Fibroblast of skin of back (primary cell): ENCODE measurements at places on chromosomes 12 and 14.

- no peak for DNase-seq
These were observed 1133.2 kb upstream of the TMEM132C start for GRCh38 chr12:127133675-127134335.

- DNase-seq: no peak
These were observed 1.7 kb downstream of the RALGAPA1 start for GRCh38 chr14:35807131-35807961.

DNA sequence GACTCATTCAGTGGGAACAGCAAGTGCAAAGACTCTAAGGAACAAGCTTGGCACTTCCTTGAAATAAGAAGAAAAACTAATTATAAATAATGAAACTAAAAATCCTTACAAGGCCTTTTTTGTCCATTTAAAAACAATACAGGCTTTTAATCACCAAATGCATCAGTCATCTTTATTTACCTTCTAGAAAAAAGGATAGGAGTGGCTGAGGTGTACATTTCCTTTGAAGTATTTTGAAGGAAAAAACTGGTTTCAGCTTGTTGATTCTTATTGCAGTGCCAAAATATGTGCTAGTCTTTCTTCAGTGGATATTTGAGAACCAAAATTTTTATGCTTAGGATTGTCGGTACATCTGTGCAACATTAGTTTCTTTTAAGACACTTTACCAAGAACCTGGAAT, 29.8 kb downstream of the MED21 start:
- DNase-seq: no peak

- no peak for DNase-seq
These were observed 9.3 kb upstream of the OAS3 start for GRCh38 chr12:112928978-112929377.

GRCh38 chr12:120652656-120653435, 12.4 kb downstream of the CABP1 start:
- DNase-seq: no peak

GRCh38 chr12:1929241-1929984, 11.0 kb upstream of the CACNA2D4 start:
- DNase-seq: no peak

- no peak for DNase-seq
These were observed 42.1 kb upstream of the DICER1 start for GRCh38 chr14:95199298-95199983.

DNA sequence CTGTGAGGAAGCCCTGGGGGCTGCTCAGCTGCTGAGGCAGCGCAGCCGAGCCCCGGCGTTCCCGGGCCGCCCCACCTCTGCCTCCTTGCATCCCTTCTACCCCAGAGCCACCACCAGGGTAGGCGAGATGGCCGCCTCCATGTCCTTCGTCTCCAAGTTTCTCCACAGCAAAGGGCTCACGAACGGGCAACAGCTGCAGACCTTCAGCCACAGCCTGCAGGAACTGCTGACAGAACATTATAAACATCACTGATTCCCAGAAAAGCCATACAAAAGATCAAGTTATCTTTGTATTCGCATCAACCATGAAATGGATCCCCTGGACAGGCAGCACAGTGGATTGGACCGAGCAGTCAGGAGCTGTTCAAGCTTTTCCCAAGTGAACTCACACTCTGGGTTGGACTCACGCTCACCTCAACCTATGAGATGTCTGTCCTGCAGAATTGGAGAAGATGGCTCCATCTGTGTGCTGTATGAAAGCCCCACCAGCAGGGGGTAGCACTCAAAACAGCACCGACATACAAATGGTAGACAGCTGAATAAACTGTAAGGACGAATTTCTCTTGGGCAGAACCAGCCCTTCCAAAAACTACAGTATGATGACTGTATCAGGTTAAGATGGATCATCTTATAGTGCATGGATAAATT, 19.4 kb upstream of the A2M start:
- no peak for DNase-seq

DNA sequence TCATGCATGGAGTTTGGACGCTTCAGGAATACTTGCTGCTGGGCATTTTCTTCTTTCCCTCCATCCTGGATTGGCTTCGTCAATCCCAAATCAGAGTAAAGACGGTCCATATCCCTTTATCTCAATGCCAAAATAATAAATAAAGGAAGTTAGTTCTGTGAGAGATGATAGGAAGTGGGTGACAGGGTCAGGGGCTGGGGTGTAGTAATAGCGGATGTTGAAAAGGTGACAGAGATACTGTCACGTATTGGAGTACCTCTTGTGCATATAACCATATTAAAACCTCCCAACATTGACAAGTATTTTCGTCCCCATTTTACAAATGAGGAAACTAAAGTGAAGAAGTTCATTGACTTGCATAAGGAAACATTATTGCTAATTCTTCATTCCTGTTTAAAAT, 12.4 kb downstream of the MAGOHB start:
- DNase-seq: no peak

DNA sequence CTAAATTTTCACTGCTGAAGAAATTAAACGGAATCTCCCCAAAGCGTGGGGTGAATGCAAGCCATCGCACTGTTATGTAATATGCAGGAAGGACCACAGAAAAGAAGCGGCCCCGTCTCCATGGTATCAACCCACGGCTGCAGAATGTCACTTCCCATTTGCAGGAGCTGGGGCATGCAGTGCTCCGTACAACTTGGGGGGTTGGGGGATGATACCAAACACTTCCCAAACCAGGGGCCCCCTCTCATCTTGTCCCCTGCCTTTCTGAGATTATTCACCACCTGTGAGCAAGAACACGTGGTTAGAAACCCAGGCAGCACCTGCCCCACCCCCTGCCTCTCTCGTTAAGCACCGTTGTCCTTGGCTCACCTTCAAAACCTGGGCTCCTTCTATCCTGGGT, 505.1 kb upstream of the TMEM132C start:
- no peak for DNase-seq

DNA sequence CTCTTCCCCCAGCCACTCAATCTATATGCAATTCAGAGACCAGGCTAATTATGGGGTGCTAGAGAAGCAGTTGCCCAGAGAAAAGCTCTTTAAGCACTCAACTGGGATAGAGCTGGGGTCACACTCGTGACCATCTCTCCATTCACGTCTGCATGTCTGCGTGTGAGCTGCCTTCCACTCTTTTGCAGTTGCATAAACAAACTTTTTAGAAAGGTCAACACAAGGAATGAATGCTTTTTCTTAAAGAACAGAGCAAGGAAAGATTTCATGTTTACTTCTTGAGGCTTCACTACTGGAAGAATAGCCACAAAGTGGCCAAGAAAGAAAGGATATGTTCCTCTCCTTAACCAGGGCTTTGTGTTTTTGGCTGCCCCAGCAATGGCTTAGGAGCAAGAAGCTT, 151.1 kb downstream of the SAMD4A start:
- DNase-seq: no peak

- peak; percentile 12 for DNase-seq
These were observed 10.6 kb downstream of the SDS start for GRCh38 chr12:113392988-113393579.

DNA sequence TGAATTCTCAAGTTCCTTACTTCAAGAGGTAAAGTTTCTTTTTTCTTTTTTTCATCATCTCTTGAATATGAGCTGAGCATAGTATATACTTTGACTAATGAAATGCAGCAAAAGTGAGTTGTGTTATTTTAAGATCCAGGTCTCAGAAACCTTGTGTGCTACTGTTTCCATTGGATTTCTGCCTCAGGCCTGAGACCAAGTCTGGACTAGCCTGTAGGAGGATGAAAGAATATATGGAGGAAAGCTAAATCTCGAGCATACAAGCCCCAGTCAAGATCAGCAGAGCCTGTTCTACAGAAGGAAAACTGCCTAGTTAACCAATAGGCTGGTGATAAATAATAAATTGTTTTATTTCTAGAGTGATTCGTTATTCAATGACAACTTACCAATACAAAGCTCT, 652.5 kb downstream of the C12orf50 start:
- DNase-seq: no peak

GRCh38 chr12:100692502-100692901, 102.1 kb upstream of the ANO4 start:
- no peak for DNase-seq

DNA sequence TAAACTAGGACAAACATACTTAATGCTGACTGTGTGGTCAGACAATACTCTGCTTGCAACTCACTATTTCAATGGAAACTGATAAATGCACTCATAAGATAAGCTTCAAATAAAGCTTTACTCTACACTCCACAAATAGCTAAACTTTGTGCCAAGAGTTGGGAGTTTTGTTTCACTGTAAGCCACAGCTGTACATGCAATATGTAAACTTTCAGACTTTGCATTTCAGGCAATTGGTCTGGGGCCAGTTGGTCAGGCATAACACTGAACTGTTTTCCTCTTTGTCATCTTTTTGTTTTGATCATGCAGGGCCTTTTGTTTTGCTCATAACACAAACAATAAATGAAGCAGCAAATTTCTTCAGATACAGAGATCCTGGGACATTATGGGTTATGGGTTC, 426.2 kb downstream of the IPO8 start:
- no peak for DNase-seq

- peak; percentile 17 for DNase-seq
These were observed 98.5 kb upstream of the SLC24A4 start for GRCh38 chr14:92224358-92224954.

DNA sequence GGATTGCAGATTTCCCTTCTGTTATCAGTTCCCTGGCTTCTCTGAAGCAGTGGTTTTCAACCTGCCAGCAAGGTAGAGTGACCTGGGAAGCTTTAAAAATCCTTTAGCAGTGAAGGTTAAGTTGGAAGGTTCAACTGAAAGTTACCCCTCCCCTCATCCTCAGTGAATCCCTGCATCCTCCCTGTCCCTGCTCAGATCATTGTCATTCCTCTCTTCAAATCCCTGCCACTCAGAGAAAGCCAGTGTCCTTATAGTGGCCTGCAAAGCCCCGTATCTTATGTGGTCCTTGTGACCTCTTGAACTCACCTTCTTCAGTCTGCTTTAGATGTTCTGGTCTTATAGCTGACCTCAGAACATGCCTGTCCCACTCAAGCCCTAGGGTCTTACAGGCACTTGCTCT, 53.6 kb downstream of the PPM1A start:
- no peak for DNase-seq

DNA sequence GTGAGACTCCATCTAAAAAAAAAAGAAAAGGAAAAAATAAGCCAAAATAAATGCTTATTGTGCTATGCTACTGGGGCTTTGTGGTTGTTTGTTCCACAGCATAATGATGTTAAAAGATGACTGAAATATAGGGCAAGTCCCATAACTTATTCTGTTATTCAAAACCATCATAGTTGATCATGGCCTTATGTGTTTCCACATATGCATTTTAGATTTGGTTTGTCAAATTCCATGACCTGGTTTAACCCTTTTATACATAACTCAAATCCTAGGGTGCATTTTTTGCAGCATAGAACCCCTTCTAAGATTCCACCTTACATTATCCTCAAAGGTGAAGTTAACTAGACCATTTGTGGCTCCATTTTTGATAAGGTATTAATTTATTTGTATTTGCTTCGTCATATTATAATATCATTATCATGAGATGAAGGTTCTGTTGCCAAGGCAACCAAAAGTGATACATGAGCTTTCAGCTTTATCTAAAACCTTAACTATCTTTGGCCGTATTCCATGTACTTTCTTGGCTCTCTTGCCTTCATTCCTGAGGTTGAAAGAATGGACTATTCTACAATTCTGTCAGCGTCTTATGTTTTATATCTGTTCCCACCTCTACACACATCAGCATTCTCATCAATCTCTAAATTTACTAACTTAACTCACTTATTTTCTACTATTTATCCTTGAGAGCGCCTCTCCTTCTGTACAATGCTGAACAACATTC, 138.7 kb upstream of the DYRK2 start:
- DNase-seq: peak; percentile 18

DNA sequence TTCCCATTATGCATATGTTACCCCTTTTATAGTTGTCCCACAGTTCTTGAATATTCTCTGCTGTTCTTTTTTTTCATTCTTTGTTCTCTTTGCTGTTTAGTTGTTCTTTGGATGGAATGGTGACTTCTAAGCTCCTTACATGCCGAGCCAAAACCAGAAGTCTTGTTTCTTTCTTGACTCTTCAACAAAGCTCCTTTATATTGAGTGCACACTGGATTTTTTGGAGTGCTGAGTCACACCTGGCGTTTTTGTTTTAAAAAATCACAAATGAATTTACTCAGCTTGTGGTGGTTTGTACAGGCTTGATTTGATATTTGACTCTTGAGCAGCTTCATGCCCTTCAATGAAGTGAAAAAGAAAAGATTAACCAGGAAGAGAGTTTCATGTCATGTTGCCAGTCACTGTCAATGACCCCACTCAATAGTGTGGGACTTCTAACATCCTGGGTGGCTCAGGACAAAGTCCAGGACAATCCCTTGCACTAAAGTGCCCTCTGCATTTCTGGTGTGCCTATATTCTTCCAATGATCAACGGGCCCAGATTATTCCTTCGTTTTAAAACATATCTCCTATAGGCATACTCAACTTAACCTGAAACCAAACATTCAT, 112.4 kb upstream of the SLC38A4 start:
- no peak for DNase-seq

- no peak for DNase-seq
These were observed 6.3 kb upstream of the EVL start for GRCh38 chr14:100058777-100059437.

GRCh38 chr14:73502017-73502619, 11.4 kb downstream of the RIOX1 start:
- DNase-seq: no peak

DNA sequence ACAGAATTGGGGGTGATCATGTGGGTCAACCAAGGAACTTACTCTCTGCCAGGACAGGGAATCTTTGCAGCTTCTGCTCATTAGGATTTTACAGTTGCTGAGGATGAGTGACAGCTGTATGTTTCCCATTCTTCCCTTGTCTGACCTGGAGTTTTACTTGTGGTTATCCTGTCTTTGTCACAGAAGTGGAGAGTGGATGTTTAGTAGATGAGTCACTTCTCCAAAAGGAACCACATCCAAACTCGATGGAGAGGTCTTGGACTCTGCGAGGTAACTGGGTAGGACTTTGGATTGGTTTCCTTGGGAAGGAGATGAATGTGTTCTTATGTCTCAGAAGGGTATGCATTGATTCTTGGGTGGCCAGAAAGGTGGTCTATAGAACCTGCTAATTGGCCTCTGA, 53.8 kb upstream of the USP44 start:
- peak; percentile 86 for DNase-seq

GRCh38 chr12:31813305-31813704, 84.5 kb upstream of the AMN1 start:
- no peak for DNase-seq

DNA sequence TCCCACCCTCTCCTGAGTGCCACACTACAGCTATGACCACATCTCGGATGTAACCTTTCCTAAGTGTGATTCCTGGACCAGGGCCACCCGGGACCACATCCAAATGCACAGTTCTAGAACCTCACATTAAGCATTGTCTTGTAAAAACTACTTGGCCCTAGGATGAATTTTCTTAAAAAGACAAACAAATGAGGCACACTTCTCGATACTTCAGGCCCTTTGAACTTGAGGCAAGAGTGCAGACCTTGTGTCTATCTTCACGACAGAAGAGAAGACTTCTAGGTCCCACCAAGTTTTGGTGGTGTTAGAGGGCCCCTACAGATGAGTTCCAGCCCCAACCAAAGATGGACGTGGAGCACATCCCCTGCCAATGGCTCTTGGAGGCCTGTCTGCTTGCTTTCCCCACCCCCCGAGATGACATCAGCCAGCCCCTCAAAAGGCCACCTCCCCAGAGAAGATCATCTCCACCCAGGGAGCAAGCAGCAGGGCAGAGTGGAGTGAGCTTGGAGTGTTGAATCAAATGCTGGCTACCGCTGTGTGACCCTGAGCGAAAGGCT, 9.3 kb downstream of the ISCU start:
- no peak for DNase-seq

- peak; percentile 99 for DNase-seq
These were observed 1.4 kb downstream of the ACTN1 start for GRCh38 chr14:68977718-68978171.
